ENCODE measurements at places on chromosomes 11 and 22.

- DNase-seq: no peak
Measured at GRCh38 chr11:63445720-63446119, 45.2 kb downstream of the PLAAT5 start.

- DNase-seq: no peak
Measured at GRCh38 chr22:41050883-41051282, 41.5 kb upstream of the EP300 start.

DNA sequence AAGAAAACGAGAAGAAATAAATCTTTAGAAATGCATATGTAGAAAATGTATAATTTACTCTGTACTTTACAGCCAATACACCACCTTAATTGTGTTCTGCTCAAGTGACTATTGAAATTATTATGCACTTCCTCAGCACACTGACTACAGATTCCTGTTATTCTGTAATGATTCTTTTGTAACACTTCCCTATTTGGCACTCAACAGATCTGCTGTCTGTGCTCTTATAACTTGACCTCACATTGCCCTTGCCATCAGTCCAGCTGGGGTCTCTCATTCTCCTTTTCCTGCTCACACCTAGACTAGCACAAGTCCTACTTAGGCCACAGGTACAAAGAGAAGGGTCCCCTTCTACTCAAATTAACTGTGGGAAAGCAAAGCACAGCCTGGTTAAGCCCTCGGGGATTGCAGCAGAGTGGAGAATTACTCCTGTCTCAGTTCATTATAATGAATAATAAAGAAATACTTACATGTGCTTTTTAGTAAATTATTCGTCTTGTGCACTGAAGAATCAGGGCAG lies 860.4 kb downstream of the OPCML start:
- no peak for DNase-seq

GRCh38 chr11:102110761-102111010 lies 439 bp downstream of the YAP1 start:
- no peak for DNase-seq

DNA sequence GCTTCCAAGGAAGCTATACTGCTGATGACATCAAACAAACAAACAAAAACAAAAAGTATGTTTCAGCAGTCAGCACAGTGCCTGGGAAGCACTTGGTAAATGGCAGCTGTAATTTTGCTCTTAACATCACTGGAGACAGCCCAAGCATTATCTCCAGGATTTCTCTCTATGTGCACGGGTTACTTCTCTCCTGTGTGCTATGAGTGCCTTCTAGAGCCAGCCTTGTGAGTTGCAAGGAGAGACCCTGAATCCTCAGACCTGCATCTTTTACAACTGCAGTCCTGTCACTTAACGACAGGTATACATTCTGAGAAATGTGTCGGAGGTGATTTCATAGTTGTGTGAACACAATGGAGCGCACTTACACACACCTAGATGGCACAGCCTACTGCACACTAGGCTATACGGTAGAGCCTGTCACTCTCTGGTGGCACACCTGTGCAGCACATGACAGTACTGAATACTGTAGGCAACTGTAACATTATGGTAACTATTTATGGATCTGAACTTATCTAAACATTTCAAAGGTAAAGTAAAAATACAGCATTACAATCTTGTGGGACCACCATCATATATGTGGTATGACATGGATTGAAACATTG lies 662.5 kb upstream of the B3GAT1 start:
- DNase-seq: no peak

GRCh38 chr11:26580929-26581328 lies 8.9 kb upstream of the MUC15 start:
- no peak for DNase-seq

DNA sequence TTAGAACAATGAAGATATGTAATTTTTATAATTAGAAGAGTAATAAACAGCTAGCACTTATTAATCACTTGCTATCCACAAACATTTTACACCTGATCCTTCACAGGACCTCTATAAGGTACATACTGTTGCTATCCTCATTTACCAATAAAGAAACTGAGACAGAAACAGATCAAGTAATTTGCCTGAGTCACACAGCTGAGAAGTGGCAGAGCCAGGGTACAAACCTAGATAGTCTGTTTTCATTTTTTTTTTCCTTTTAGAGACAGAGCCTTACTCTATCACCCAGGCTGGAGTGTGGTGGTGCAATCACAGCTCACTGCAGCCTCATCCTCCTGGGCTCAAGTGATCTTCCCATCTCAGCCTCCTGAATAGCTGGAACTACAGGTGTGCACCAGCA lies 71.8 kb upstream of the PTH start:
- DNase-seq: no peak

DNA sequence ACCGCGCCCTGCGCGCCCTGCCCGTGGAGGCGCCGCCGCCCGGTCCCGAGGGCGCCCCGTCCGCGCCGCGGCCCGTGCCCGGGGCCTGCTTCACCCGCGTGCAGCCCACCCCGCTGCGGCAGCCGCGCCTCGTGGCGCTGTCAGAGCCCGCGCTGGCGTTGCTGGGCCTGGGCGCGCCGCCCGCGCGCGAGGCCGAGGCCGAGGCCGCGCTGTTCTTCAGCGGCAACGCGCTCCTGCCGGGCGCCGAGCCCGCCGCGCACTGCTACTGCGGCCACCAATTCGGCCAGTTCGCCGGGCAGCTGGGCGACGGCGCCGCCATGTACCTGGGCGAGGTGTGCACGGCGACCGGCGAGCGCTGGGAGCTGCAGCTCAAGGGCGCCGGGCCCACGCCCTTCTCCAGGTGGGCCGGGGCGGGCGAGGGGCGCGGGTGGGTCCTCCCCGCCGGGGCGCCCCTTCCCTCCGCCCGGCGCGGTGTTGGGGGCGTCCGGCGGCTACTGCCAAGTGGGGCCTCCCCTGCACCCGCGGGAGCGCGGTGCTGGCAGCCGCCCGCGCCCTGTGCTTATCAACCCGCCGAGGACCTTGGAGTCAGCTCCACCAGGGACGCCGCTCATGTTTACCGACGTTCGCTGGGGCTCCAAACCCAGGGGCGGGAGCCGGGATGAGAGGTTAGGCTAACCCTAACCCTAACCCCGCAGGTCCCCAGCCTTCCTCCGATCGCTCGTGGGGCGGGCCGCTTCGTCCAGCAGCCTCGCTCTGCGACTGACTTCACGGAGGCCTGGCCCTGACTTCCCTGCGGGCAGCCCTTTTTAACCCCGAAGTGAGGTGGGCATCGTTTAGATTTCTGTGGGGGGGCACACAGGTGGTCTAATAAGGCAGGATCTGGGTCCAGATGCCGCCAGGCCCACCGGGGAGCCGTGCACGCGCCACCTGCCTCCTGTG lies 649 bp downstream of the SELENOO start:
- no peak for DNase-seq

DNA sequence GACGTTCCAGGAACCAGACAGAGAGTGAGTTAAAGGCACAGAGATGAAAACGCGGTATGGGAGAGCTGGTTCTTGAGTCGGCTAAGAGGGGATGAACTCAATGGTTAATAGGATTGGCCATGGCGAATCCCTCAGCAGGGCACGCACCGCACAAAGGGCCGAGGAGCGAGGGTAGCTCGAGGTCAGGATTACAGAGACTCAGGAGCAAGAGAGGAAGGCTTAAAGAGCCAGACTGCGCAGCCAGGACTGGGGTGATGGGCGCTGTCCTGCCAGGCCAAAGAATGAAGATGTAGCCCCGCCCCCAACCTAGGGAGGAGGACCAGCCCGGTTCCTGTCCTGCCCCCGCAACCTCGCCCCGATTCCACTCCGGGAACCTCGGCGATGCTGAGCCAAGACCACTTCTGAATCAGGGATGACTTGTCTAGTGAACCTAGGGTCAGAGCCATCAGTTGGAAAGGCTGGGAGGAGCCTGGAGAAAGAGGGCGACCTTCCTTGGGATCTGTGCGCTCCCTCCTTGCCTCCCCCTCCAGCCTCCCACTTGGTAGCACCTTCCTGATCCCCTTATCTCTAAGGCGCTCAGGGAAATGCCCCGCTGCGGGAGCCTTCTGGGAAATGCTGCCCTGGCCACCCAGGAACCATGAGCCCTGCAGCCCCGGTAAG lies at the start of gene PLEKHB1:
Gene PLEKHB1 (plus strand): TSS at position 610 of the 660 bp plus-strand sequence. CDS start 28 bp downstream, at position 638.
- no peak for DNase-seq

- no peak for DNase-seq
Measured at GRCh38 chr11:120030411-120030810, 107.5 kb downstream of the TRIM29 start.

GRCh38 chr11:111021131-111021530 lies 224.4 kb upstream of the POU2AF2 start:
- DNase-seq: no peak

- peak; percentile 27 for DNase-seq
Measured at GRCh38 chr11:911031-911889, 650 bp upstream of the CHID1 start.

- no peak for DNase-seq
Measured at GRCh38 chr11:62666259-62666926, 1.3 kb downstream of the CSKMT start.

DNA sequence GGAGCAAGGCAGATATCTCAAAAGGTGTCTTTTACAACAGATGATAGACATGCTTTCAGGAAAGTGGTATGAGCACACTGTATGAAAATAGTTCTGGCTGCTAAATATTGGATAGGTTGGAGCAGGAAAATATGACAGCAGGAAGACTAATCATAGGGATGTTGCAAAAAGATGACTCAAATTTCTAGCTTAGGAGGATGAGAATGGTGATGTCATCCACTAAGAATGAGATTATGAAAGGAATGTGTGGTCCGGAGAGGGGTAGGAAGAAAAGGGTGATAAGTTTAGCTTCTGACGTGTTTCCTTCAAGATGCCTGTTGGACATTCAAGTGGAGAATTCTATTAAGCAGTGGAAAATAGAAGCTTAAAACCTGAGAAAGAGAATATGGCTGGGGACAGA lies 46.4 kb downstream of the RCN1 start:
- no peak for DNase-seq

DNA sequence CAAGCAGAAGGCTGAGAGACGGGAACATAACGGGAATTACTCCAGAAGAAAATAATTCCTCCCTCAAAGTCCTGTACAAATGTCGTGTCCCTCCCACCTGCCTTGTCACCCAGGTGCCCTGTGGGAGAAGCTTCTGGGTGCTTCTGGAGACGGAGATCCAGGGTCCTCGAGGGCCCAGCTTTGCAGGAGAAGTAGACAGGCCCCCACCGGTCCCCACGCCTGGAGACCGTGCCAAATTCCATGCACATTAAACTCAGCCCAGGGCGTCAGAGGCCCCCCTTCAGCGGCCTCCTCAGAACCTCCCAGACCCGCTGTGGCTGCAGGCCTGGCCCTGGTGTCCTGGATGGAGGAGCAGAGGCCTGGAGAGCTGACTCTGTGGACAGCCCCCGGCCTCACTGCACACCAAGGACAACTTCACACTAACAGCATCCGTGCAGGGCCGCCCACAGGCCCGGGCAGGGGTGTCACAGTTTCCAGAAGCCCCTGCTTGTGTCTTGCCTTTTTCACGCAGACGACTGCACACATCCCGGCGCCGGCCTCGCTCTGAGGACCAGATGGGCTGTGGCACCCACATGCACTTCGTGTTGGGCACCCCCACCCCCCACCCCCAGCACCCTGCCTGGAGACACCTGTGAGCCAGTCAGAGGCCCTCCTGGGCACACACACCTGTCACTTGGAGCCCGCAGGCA lies 734.3 kb downstream of the BRD1 start:
- DNase-seq: no peak

DNA sequence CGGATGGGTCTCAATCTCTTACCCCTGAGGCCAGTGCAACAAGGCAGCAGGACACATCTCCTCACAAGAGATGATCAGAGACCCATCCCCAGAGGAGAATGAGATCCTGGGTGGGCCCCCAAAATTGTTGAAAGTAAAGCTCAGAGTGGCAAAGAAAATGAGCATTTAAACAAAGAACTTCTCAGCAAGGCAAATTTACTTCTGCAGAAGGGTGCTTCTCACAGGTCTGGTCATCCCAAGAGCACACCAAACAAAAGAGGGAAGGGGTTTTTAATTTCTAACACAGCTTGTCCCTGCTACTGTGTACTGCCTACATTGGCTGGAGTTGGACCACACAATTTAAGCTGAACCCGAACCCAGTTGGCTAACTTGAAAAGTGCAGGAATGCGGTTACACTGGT lies 1628.6 kb upstream of the RAG2 start:
- DNase-seq: no peak

GRCh38 chr22:19463491-19464469 lies 15.2 kb downstream of the UFD1 start:
- no peak for DNase-seq

DNA sequence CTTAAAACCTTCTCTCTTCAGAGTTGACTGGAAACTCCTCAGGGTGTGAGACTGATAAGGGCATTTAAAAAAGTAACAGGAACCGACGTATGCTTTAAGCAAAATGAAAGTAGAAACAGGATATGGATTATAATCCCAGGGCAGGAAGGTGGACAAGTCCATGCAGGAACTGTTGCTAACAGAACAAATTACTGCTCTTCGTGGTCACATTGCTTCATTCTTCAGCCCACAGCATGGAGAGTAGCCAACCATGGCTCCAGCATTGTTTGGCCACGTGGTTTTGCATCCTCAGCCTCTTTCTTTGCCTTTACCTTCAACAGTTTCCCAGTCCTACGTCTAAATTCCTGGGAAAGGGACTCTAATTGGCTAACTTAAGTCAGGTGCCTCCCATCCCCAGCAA lies 563.1 kb upstream of the ISX start:
- no peak for DNase-seq

DNA sequence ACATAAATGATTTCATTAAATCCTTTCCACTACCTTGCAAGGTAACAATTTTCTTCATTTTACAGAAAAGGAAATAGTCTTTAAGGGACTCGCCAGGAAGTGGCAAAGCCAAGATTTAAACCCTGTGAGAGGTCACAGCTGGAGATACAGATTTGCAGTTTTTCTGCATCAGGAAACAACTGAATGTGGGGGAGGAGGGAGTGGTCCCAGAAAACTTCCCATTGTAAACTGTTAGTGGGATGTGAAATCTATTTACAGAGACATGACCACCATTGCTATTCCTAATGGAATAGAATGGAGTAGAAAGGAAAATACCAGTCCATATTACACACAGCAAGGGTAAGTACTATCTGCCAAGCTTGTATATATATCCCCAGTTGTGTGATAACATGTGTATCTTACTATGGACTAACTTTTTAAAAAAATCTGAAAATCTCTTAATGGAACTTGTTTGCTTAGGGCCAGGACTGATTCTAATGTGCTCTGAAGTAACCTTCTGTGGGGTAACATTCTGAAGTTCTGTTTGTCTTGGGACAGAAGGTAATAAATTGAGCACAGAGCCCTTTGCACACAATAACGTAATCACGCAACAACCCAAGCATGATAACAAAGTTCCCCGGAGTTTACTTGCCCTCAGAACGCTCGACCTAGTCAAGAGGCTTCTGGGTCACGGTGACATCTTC lies 10.9 kb upstream of the TSKU start:
- DNase-seq: no peak

DNA sequence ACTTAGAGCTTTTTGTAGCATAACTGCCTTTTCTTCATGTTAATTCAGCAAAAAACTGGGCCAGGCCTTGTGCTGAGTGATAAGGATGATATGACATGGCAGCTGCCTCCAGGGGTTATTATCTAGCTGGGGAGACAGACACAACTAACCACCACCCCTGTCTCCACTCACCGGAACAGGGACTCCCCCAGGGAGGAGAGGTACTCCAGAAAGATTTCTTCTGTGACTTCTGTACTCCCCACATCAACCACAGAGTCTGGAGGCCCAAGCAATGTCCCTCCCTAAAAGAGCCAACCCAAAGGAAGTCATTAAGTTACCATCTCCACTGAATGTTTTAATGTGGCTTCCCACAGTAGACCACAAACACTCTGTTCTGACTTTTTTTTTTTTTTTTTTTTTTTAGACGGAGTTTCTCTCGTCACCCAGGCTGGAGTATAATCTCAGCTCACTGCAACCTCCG lies 14.3 kb upstream of the PMM1 start:
- no peak for DNase-seq

- no peak for DNase-seq
Measured at GRCh38 chr11:56841210-56841810, 92.8 kb upstream of the OR9G4 start.

- no peak for DNase-seq
Measured at GRCh38 chr11:84398017-84398626, 1112.0 kb upstream of the CCDC90B start.
